ENCODE measurements at places on chromosomes 2 and 18.

DNA sequence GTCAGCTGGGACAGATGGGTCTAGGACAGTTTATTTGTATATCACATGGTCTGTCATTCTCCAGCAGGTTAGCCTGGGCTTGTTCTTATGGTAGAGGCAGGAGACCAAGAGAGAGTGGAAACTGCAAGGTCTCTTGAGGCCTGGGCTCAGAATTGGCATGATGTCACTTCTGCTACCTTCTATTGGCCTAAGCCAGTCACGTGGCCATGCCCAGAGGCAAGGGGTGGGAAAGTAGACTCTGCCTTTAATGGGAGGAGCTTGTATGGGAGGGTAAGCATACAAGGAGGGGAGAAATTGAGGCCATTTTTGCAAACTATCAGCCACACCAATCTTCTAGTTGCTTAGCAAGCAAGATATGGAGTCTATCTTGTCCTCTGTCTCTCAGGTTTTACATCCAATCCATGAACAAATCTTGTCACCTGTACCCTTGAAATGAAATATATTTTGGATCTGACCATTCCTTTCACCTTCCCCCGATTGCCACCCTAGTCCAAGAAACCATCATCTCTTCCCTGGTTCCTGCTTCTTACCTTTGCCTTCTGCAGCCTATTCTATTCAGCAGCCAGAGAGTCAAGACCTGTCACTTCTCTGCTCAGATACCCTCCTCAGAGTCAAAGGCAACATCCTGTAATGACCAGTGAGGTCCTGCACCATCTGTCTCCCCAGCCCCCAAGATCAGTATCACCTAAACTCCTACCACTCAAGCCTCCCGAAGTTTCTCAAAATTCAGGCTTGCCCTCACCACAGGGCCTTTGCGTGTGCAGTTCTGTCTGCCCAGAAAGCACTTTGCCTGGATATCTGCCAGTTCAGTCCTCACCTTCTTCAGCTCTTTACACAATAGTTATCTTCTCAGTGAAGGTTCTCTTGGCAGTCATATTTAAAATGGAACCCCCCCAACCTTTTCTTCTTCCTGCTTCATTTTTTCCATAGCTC lies 240.0 kb downstream of the LOXHD1 start:
- no peak for DNase-seq

- no peak for DNase-seq
These were observed 248.4 kb downstream of the GLI2 start for GRCh38 chr2:120984046-120984445.

DNA sequence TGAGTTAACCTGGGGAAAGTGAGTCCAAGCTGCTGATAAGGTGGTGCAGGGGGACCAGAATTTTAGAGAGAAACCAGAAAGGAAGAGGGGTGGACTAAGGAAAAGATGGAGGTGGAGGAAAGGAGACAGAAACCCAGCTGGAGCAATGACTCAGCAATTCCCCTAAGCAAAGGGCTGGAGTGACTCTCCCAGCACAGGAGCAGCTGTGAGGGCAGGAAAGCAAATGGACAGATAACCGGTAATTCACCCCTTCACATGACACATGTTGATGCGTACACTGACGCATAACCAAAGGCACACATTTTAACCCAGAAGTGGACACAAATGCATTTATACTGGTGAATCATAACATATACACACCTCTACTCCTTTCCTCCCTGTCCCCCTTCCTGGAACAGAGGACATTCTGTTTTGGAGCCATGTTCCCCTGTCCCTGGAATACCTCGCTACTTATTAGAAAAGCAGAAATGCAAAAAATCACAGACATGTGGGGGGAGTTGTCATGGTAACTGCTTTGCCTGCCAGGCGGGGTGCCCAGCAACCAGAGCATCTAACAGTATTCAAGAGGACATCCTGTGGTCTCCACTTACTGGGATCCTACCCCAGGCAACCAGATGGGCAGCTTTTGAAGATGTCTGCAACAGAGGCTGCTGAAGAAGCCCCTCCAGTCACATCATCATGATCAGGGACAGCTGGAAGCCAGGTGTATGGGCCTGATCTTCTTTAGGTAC lies 4.7 kb downstream of the CDK5R2 start:
- DNase-seq = peak; percentile 90

GRCh38 chr2:241592126-241592845 lies 33.7 kb downstream of the BOK start:
- no peak for DNase-seq

- DNase-seq = no peak
These were observed 96.8 kb downstream of the STPG4 start for GRCh38 chr2:47058003-47058931.

DNA sequence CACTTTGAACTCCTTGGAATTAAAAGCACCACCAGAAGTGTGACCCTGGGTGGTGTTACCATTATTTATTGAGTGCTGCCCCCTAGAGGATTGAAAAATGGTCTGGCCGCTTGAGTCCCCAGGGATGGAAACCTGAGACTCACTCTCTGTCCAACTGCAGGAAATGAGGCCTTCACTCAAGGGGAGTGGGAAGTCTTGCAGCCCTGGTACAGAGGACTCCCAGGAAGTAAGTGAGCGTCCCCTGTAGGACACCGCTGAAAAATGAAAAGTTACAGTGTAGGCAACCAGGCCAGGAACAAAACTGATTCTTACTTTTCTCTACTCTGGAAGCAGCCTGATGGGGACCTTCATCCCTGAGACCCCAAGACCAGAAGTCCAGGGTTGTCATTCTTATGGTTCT lies 2.2 kb upstream of the NRP2 start:
- peak; percentile 92 for DNase-seq

Data from HT1080 (cell line).